ENCODE measurements at places on chromosomes 5 and 9.

- DNase-seq: no peak
Measured at GRCh38 chr9:131534721-131535237, 3.7 kb upstream of the UCK1 start.

DNA sequence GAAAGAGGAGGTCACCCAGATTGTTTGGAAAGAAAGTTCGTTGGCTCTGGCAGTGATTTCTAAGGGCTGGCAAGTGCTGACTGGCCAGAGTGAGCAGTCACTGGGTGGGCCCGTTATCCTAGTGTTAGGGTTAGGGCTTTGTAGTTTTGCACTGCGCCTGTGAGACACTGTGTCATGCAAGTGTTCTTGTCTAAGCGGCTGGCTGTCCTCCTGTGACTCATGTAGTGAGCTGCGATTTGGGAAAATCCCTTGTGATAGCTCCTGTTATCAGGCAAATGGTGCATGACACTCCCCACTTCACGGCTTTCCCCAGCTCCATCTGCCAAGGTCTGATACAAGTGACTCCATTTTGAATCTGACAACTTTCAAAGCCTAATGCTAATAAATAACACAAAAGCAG is 526.0 kb upstream of the ADAMTS16 start:
- no peak for DNase-seq

DNA sequence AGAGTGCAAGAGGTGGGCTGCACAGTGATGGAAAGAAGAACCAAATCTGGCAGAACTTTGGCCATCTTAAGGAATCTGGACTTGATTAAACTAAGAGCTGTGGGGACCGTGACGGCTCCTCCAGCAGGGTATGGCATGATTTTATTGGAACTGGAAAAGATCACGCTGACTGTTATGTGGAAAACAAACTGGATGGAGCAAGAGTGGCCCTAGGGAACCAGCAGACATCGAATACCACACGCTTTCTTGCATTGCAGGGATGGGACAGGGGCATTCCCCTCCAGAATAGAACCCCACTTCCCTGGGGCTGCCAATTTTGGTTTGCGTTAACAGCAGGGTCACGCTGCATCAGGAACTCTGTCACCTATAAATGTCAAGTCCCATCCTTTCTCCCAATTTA is 38.8 kb downstream of the INSYN2B start:
- no peak for DNase-seq

DNA sequence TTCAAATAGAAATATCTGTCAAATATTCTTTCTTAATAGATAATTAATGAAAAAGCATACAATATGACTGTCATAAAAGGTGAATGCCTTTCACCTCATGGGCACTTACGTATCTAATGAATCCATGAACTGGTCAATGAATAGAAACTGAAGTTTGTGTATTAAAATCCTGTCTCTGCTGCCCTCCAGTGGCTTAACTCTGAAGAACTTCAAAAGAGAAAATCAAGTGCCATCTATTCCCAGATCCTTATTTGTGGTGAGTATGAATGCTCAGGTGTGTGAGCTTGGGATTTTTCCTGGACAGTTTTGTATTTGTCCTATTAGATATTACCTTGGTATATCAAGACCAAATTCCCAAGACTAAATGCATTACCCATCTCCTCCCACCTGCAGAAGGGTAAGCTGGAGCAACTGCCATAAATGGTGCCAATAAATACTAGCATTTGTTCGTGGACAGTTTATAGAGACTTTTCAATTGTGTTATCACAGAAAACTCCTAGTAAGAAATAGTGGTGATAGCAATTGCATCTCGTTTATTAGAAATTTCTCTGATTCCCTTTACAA is 44.0 kb upstream of the SVEP1 start:
- DNase-seq: peak; percentile 57

- DNase-seq: no peak
Measured at GRCh38 chr9:133538851-133539833, 4.6 kb downstream of the ADAMTSL2 start.

DNA sequence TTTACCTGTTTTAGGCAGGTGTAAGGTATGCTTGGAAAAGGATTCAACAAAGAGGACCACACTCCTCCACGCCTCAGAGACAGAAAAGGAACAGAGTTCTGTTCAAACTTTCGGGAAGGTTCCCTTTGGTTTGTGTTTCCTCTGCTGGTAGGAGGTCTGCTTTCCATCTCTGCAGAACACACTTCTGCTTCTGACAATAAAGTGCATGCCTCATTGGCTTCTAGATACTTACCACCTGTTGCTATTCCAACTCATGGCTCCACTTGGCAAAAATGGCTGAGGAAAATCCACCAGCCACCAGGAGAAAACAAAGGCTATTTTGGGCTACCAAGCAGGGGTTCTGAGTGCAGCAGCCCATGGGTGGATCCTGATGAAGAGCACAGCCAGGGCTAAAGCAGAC is 112.7 kb downstream of the NRG2 start:
- DNase-seq: no peak

GRCh38 chr5:180591311-180591887 is at the start of gene SCGB3A1:
TSS of gene SCGB3A1 (minus strand) at chr5:180591499. CDS start at chr5:180591462, 37 bp downstream.
- DNase-seq: no peak

DNA sequence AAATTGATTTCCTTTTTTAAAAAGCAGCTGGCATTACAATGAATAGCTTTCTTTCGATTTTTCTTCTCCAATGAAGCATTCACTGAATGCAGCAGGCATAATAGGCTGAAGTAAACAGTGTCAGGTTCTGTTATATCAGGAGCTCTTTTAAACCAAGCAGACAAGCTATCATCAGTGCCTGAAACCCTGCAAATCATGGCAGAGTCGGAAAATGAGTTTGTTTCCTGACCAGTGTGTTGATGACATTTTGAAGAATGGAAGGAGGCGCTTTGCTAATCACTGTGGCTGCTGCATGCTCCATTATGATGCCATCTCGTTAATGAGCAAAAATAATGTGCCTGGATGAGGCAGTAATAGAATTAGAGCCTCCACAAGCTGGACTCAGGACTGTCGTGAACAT is 284.5 kb downstream of the ZNF608 start:
- DNase-seq: no peak

DNA sequence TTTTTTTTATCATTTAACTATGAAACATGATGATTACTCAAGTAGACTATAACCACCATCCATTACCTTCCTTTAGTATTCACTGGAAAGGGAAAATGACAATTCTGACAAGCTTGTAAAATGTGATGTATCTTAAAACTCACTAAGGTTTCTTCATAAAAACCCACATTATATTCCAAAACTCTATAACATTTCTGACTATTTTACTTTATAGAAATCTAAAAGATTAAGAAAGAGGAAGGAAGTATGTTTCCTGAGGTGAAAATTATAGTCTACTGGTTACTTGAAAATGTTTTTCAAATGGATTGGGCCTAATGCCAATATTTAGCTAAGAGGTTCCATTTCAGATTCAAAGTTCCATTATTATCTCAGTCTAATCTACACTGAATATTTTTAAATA is 1982.2 kb upstream of the C9orf72 start:
- DNase-seq: no peak

GRCh38 chr9:122032346-122032745 is 60.8 kb downstream of the TTLL11 start:
- DNase-seq: no peak

GRCh38 chr5:36089989-36090388 is 23.3 kb upstream of the UGT3A2 start:
- no peak for DNase-seq

Data from astrocyte of the cerebellum (primary cell).